ENCODE measurements at places on chromosomes 4 and X.

GRCh38 chrX:119734897-119735339, 23.5 kb upstream of the SOWAHD start:
- DNase-seq = no peak

GRCh38 chr4:141642063-141642462, 5.7 kb downstream of the IL15 start:
- no peak for DNase-seq

- no peak for DNase-seq
These were observed 56.1 kb downstream of the LANCL3 start for GRCh38 chrX:37627602-37628001.

GRCh38 chr4:3321295-3321889, 28.6 kb downstream of the RGS12 start:
- DNase-seq = no peak

DNA sequence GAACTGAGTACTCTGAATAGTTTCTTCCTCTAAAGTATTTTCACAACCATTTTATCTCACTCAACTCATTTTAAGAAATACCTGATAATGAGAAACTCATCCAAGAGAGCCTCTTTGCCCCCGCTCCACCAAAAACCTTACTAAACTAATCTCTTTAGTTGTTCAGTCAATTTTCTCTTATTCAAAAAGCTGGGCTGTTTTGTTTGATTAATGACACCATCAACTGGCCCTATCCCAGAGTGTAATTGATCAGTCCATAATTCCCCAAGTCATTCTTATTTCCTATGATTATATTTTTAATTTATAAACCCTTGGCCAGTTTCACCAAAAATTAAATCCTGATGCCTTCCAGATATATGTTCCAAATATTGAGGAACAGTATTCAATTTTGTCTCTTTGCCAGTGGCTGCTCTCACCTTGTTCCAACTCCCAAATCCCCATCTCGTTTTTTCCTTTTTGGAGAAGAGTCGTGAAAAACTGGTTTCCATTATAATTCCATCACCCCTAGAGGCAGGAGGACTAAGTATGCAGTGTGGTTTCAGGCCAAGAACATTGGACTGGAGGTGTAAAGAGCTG, 10.4 kb downstream of the LIMCH1 start:
- no peak for DNase-seq

DNA sequence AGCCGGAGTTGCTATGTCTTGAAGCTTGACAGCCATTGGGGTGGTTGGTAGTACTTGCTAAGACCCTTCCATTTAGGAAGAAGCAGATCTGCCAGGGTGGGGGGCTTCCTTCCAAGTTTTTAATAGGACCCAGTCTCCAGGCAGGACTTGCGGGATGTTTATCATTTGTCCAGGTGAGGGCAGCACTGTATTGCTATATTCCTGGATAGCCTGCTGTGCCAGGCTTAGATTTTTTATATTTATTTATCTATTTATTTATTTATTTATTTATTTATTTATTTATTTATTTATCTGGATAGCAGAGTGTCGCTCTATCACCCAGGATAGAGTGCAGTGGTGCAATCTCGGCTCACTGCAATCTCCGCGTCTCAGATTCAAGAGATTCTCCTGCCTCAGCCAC, 87.4 kb upstream of the CT45A1 start:
- DNase-seq = no peak

Measured in memory B cell (primary cell).